ENCODE measurements at places on chromosomes 12 and 14.
A peak's percentile ranks its signal among the peaks of the same experiment; 100 is the strongest.

DNA sequence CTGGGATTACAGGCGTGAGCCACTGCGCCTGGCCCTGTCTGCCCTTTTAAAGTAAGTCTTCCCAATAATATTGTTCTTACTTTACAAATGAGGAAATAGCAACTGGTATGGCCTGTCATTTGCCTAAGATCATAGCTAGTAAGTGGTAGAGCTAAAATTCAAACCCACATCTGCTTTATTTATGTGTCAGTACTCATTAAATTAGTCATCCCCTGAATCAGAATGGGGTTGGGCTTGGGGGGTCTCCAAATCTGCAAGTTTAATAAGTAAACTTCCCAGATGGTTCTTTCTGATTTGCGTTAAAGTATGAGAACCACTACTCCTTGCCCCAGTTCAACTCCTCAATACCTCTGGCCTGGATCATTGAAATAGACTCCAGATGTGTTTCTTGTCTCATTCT lies 96.2 kb downstream of the FAR2 start:
- peak; percentile 68 for DNase-seq

- no peak for DNase-seq
Measured at GRCh38 chr12:68939505-68939904, 6.5 kb upstream of the CPM start.

DNA sequence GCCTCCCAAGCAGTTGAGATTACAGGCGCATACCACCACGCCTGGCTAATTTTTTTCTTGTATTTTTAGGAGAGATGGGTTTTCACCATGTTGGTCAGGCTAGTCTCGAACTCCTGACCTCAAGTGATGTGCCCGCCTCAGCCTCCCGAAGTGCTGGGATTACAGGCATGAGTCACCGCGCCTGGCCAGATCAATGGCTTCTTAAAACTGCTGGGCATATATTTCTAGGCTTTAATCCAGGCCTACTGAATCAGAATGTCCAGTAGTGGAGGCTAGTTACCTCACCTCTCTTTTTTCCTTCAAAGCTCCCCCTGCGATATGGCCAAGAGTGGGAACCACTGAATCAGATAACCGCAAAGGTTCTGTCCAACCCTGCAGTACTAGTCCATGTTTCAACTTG lies 17.1 kb downstream of the POU6F1 start:
- DNase-seq = no peak

- no peak for DNase-seq
Measured at GRCh38 chr12:15446807-15447206, 124.5 kb downstream of the PTPRO start.

GRCh38 chr12:118377884-118378470 lies 1.6 kb downstream of the SUDS3 start:
- peak; percentile 78 for DNase-seq

DNA sequence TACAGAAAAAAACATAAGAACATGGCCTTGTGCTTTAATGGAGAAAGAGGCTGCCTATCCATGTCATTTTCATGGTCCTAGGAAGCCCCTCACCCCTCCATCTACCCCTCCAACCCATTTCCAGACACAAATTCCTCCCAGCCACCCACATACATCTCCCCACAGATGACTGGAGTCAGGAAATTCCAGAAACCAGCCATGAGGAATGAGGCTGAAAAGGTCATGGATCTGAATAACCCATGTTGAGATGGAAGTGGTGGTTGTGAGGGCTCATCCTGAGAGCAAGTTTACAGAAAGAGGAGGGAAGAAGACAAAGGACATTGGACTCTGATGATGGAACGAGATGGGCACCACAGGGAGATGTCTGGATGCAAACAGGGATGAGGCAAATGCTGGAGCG lies 23.9 kb upstream of the C12orf42 start:
- DNase-seq = no peak

DNA sequence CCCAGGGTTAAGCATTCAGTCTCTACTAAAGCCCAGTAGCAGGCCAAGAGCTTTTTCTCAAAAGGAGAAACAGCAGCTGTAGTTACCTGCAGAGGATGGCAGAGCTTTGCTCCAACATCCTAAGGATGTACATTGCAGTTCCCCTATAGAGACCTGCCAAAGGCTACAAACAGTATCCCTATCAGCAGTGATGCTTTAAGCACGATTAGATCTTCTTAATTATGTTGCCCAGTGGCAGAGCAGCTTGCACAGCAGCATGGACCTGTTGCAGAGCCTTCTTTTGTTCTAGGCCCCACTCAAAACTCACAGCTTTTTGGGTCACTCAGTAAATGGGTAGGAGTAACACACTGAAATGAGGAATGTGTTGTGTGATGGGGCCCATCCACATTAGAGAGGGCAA lies 46.4 kb upstream of the CRY1 start:
- DNase-seq = no peak

GRCh38 chr12:50246873-50247612 lies 36.3 kb downstream of the LIMA1 start:
- no peak for DNase-seq

- DNase-seq = peak; percentile 50
Measured at GRCh38 chr14:23137192-23137812, 18.2 kb upstream of the CEBPE start.

GRCh38 chr12:58424735-58425392 lies 483.5 kb downstream of the ATP23 start:
- no peak for DNase-seq

DNA sequence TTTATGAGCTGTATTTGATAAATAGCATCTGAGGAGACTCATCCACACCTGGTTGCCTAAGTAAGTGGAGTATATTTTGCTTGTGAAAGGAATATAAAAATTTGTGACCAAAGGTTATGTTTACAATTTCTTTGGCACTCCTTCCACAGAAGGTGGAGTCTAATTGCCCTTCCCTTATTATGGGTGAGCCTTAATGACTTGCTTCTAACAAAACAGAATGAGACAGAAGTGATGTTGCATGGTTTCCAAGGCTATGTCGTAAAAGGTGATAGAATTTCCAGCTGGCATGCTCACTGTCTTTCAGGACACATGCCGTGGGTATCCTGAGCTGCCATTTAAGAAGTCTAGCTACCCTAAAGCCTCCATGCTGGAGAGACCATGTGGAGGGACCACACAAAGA lies 116.8 kb upstream of the ABCD2 start:
- DNase-seq = no peak

DNA sequence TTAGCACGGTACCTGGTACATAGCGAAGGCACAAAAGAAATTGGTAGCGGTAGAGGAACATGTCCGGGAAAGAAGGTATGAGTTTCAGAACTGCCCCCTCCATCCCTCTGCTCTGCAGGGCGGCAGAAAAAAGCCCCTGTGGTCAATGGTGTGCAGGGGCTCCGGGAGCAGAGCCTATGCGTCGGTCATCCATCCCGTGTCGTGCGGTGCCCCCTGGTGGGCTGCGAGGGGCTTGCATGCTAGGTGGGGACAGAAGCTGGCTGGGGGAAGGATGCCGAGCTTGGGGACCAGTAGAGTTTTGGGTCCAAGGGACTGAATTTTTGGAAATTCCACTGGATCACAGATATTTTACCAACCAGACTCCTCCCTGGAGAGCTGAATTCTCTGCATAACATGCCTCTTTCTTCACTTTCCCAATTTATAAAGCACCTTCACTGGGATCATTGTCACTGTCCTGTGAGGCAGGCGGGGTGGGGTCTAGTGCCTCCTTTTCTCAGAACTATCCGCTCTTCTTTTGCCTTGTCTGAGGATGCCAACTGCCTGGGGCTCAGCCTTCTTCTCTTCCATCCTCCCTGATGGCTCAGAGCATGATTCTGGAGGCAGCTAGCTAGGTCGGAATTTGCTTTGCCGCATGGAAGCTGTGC lies 148.7 kb downstream of the SMOC1 start:
- DNase-seq = peak; percentile 88

- DNase-seq = no peak
Measured at GRCh38 chr12:91852634-91853033, 293.0 kb downstream of the BTG1 start.

DNA sequence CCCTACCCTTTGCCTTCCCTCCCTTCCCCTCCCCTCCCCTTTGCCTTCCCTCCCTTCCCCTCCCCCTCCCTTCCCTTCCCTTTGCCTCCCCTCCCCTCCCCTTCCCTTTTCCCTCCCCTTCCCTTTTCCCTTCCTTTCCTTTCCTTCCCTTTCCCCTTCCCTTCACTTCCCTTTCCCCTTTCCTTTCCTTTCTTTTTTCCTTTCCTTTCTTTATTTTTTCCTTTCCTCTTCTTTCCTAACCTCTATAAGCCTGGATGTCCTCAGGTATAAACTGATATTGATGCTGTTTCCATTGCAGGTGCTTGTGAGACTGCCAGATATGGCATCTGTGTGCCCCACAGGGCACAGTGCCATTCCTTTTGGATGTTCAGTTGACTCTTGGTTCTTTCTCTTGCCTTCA lies 163.2 kb downstream of the ESRRB start:
- no peak for DNase-seq

DNA sequence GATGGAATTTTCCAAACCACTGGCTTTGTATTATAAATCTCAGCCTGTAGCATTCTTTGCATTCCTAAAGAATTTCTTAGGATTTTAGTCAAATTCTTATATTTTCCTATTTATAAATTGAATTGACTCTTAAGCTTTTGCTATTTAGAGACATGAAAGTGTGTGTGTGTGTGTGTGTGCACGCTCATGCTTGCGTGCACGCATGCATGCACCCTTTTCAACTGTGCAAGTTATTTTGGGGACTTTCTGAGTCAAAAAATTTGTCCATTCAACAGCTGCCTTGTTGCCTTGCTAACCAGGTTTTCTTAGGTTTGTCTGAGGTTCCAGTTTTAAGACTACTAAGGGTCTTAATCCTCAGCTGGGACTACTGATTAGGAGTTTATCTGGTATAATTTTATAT lies 42.6 kb downstream of the GPATCH2L start:
- DNase-seq = no peak

GRCh38 chr12:39628836-39629235 lies 9.2 kb upstream of the ABCD2 start:
- DNase-seq = no peak

- DNase-seq = no peak
Measured at GRCh38 chr14:97902630-97903029, 1105.4 kb downstream of the VRK1 start.

DNA sequence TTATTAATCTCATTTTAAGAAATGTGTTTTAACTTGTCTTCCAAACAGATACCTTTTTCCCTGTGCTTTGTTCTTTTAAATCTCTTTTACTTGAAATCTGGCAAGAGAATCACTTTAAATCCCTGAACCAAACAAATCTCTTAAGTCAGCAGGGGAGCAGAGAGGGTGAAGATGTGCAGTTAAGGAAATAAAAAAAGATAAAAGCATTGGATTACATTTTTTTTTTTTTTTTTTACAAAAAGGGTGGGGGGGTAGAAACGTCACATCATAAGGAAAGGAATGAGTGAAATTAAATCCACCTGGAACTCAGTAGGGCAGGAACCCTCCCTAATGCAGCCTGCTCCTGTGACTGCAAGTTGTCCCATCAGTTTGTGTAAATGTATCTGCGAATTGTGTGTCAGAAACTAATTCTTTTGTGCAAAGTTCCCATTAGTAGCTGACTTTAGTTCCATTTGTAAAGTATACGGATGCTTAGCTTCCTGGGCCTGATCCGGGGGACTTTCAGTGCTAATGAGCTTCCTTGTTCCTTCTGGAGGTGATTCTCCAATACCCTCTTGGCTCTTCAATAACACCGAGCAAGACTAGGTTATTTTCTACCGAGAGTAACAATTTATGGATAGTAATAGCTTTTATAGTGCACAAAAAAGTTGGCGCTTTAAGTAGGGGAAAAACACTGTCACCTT lies 1.5 kb downstream of the TTC6 start:
- no peak for DNase-seq

DNA sequence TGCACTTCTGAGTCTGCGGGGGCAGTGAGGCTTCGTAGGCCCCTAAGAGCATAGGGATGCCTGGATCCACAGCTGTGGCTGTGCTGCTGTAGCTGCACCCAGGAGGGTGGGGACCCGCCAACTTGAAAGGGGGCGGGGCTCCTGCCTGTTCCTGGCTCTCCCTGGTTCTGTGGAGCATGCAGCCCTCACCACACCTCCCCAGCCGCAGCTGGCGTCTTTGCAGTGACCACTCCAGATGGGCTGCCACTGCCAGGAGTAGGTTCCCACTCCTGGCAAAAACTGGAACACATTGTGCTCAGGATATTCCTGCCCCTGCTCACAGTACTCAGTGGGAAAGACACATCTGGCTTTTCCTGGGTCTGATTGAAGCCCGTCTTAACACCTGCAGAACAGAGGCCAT lies 35.8 kb downstream of the TIMELESS start:
- no peak for DNase-seq

DNA sequence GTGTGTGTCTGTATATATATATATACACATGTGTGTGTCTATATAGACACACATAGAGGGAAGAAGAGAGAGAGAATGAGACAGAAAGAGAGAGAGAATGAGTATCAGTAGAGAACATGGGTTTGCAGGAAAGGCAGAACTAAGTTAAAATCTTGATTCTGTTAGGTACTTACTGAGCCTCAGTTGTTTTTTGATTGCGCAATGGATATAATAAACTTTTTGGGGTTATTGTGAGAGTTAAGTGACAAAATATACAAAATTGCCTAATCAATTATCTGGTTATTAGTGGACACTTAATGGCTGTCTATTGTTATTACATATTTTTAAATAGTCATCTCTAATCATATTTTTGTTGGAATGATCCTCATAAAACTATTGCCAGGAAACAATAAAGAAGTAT lies 169.0 kb downstream of the ETNK1 start:
- no peak for DNase-seq

GRCh38 chr14:99838639-99839134 lies 45.5 kb downstream of the EML1 start:
- DNase-seq = no peak

DNA sequence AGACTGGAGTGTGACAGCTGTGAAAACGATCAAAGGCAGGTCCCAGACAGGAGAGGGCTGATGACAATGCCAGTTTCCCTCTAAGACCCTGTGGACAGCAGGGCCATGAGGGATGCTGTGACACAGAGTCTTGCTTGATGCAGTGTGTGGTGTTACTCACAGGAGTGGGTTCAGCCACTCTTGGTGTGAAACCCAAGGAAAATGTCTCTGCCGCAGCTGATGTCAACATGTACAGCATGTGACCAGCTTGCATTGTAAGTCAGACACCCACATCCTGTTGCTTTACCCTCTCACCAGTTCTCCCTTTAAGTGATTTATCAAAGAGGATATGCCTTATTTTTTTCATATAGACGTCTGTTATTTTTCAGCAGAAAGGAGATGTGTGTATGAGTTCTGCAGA lies 268.6 kb downstream of the BTG1 start:
- peak; percentile 66 for DNase-seq

DNA sequence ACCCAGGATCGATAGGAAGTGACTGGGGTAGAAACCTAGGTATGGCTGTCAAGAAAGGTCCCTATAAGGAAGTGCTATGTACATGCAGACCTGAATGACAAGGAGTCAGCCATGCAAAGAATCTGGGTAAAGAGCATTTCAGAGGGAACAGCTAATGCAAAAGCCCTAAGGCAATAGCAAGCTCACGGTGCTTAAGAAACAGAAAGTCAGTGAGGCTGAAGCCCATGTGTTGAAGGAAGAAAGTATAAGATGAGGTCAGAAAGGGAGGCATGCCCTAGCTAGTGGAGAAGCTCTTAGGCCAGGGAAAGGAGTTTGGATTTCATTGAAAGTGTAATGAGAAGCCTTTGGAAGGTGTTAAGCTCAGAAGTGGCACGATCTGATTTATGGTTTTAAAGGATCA lies 6.0 kb upstream of the ADCY6 start:
- DNase-seq = no peak

GRCh38 chr12:25459541-25459951 lies 93.5 kb downstream of the LMNTD1 start:
- no peak for DNase-seq

- no peak for DNase-seq
Measured at GRCh38 chr14:97827746-97828145, 1030.6 kb downstream of the VRK1 start.

Data from Right ventricle myocardium inferior (tissue), 1 donor.